ENCODE measurements at places on chromosomes 16 and 17.

- no peak for DNase-seq
Measured at GRCh38 chr16:83742124-83742899, 65.5 kb upstream of the HSBP1 start.

DNA sequence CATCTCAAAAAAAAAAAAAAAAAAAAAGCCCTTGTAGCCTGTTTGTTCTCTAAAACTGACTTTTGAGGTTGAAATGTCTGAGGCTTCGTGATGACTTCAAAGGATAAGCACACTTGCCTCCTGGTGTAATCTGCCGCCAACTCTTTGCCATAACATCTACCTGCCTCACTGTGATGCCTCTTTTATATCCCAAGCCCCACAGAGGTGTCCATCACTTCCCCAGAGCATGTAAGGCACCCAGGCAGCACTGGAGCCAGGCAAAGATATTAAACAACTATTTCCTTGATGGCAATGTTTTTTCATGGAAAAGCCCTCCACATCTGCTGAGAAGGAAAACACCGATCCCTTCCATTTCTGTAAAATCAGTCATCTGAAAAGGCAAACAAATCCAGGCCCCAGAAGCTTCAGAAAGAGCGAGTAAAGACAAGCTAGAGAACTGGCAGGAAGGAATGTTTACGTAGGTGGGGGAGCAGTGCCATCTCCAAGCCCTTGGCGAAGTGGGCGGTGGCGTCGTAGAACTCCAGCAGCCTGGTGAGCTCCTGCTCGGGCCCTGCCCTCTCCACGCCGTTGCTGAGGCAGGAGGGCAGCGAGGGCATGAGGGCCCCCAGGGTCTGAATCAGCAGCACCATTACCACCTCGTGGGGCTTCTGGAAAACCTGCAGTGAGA lies 28.6 kb downstream of the COG7 start:
- no peak for DNase-seq

- no peak for DNase-seq
Measured at GRCh38 chr17:17408236-17408794, 68.5 kb upstream of the MED9 start.

DNA sequence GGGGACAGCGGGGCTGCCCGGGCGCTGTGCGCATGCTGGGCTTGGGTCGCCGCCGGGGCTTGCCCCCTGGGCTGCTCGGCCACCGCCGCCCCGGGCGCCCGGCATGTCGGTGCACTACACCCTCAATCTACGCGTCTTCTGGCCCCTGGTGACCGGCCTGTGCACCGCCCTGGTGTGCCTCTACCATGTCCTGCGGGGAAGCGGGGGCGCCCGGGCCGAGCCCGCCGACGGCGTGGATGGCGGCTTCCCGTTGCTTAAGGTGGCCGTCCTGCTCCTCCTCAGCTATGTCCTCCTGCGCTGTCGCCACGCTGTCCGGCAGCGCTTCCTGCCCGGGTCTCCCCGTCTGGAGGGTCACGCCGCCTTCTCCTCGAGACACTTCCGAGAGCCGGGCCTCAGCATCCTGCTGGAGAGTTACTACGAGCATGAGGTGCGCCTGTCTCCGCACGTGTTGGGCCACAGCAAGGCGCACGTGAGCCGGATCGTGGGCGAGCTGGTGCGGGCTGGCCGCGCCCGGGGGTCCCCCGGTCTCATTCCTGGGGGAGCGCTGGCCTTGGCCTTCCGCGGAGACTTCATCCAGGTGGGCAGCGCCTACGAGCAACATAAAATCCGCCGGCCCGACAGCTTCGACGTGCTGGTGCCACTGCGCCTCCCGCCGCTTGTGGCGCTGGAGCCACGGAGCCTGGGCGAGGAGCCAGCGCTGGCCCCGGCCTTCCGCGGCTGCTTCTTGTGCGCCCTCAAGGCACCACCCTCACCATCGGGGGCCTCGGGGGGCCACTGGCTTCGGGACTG lies 789 bp downstream of the ITPRIPL2 start:
- DNase-seq = no peak

DNA sequence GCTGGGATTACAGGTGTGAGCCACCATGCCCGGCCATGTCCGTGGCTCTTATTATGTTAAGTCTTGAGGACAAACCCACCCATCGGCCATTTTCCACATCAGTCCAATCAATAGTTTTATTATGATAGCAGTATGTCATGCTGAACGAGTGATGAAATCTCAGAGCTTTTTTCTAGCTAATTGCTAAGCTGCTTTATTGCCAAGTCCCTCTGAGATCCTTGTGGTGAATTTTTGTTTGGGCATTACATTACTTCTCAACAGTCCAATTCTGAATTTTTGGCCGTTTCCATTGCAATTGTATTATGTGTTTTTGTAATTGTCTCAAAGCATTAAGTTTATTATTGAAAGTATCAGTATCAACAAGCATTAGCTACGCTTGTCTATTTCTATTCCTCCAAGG lies 10.9 kb downstream of the RNF112 start:
- no peak for DNase-seq
